Hepatocyte (in vitro differentiated cells): ENCODE measurements at places on chromosomes 6 and 20. TPM values are rescaled to one million over a fixed set of nuclear protein-coding genes. Genes with fewer than 3 reads are reported as not detected.

- peak; percentile 37 for DNase-seq
- H3K4me1 ChIP-seq, result no peaks in the 10 kb centered on the region
- no peaks in the 10 kb centered on the region for H3K27me3 ChIP-seq
- no peak overlapping the region for H3K4me3 ChIP-seq
- H3K36me3 ChIP-seq, result no peaks in the 10 kb centered on the region
Measured at GRCh38 chr6:117352466-117353081, 73.2 kb downstream of the ROS1 start.

The SLC35F1 gene
- polyA plus RNA-seq, result 0.04 and 0.11 TPM in 2 replicates

DNA sequence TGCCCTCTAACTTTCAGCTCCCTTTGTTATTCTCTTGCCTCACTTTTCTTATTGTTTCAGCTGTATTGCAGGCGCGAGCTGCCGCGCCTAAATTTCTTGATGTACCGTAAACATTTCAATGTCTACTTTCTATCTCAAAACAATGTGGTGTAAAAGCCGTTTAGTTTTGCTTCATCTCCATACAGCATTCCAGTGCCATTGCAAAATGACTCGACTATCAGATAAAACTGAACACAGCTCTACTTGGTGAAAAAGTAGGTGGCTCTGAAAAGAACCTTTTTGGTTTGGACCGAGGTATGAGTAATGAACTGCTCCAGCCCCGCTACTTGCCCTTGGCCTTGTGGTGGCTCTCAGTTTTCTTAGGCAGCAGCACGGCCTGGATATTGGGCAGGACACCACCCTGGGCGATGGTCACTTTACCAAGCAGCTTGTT lies 74.6 kb downstream of the OR2B2 start:
- peak overlapping the region; percentile 89 for H3K4me3 ChIP-seq
- no peaks in the 10 kb centered on the region for H3K27me3 ChIP-seq
- DNase-seq, result peak; percentile 38
- peak overlapping the region; percentile 100 for H3K27ac ChIP-seq

DNA sequence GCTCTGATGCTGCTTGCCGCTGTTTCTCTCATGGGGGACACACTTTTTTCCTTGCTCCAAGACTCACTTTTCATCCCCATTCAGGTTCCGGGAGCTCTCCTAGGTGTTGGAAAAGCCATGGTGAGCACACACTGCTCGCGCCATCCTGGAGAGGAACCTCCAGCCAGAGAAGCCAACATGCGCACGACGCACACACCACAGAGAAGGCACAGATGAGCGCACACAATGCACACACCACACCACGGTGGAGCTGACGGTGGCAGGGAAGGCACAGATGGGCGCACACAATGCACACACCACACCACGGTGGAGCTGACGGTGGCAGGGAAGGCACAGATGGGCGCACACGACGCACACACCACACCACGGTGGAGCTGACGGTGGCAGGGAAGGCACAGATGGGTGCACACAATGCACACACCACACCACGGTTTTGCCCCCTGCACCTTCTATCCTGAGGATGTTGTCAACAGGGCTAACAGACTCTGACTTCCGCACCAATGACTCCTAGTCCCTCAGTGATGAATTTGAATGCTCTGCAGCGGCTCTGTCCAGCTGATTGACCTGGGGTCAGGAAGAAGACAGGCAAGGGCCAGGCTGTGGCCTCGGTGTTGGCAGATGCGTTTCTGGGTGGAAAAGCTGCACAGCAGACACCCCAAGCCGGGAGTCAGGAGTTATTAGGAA lies 154.7 kb downstream of the ERMARD start:
- H3K4me1 ChIP-seq, result no peaks in the 10 kb centered on the region
- H3K27ac ChIP-seq, result no peak overlapping the region
- no peaks in the 10 kb centered on the region for H3K27me3 ChIP-seq
- H3K36me3 ChIP-seq, result no peaks in the 10 kb centered on the region
- H3K4me3 ChIP-seq, result no peak overlapping the region
